ENCODE measurements at places on chromosomes 7 and 10.

- DNase-seq: no peak
Observed at GRCh38 chr10:18500576-18500975, 150.8 kb downstream of the NSUN6 start.

GRCh38 chr10:62819141-62819920 is 3.2 kb upstream of the EGR2 start:
- no peak for DNase-seq

GRCh38 chr7:28998105-28998504 is 40.0 kb upstream of the TRIL start:
- no peak for DNase-seq

GRCh38 chr10:124590216-124591122 is 128.8 kb downstream of the LHPP start:
- no peak for DNase-seq

DNA sequence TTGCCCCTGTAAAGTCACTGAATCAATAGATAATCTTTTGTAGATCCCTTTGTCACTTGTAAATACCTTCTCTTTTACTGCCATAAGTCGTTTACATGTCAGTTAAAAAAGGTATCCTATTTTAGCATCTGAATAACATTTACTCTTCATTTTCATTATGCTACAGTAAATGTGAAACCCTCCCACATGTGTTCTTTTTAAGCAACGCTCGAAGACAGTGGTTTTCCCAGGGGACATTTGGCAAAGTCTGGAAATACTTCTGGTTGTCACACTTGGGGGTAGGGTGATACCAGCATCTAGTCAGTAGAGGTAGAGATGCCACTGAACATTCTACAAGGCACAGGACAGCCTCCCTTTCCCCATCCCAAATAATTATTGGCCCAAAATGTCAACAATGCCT is 23.7 kb downstream of the ATAD1 start:
- no peak for DNase-seq

Data from iPS DF 19.7 (cell line).